A549 treated with GW870086 at 1 μM for 4 hours (cell line): ENCODE measurements at places on chromosomes 1 and 21. TPM values are rescaled to one million over a fixed set of nuclear protein-coding genes. Genes with fewer than 3 reads are reported as not detected.

The RGL1 gene
- 0.68 to 0.81 TPM (median 0.77 TPM) in 5 replicates for total RNA-seq

The BCL2L15 gene
- 0.19 to 1.7 TPM (median 0.75 TPM) in 5 replicates for total RNA-seq

The CLEC20A gene
- not detected in 5 replicates for total RNA-seq

The KMO gene
- 0.58 to 1.4 TPM (median 0.90 TPM) in 5 replicates for total RNA-seq

The FCRL4 gene
- not detected in 5 replicates for total RNA-seq

The TNFRSF18 gene
- total RNA-seq = 0.14 to 0.19 TPM in 2 of 5 replicates, not detected in the others

The FCER1G gene
- 0.46 to 0.74 TPM in 2 of 5 replicates, not detected in the others for total RNA-seq

The CELA2A gene
- total RNA-seq = not detected in 5 replicates

The AJAP1 gene
- not detected in 5 replicates for total RNA-seq

The USH2A gene
- total RNA-seq = not detected in 5 replicates

The LRRC3 gene
- 1.2 to 2.1 TPM (median 1.9 TPM) in 5 replicates for total RNA-seq

The PLA2G2D gene
- total RNA-seq = not detected in 5 replicates

The TCEA3 gene
- 0.42 to 0.74 TPM (median 0.55 TPM) in 5 replicates for total RNA-seq

The NUP210L gene
- 0.02 TPM in 1 of 5 replicates, not detected in the others for total RNA-seq

The KRTAP19-1 gene
- not detected in 5 replicates for total RNA-seq

The FCGR3B gene
- not detected in 5 replicates for total RNA-seq

The KCNH1 gene
- total RNA-seq = 1.3 to 2.3 TPM (median 1.7 TPM) in 5 replicates

The CTH gene
- 1.1 to 2.3 TPM (median 1.7 TPM) in 5 replicates for total RNA-seq
